ENCODE measurements at places on chromosomes 7 and 10.

DNA sequence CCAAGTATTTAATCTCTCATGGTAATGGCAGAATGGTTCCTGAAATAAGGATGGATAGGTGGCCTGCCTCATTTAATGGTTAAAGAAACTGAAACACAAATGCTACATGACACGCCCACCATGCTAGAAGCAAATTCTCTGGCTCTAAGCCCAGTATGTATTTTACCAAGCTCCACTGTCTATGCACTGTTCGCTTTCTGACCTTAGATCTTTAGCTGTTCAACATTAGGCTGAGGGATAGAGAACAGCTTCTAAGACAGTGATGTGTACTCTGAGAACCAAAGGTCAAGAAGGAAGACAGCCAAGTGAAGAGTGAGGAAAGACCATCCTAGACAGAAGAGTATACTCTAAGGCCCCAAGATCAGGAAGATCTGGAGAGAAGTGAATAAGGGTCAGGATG is 26.6 kb downstream of the FAM3C start:
- no peak for DNase-seq

DNA sequence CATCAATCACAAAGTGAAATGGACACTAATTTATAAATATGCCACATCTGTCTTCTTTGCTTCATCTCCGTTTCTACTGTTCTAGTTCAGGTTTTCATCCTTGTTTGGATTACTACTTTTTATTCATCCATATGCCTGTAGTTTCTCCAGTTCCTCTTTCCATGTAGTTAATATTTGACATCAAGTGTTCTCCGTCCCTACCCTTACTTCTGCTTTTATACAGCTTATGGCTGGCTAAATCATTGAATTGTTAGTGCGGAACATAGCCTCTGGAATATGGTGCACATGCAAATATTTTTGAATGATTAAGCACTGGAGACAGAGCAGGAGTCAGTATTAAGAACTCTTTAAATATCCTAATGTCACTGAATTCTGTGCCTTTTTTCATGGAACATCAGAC is 230.0 kb upstream of the PPP1R3A start:
- DNase-seq, result no peak

DNA sequence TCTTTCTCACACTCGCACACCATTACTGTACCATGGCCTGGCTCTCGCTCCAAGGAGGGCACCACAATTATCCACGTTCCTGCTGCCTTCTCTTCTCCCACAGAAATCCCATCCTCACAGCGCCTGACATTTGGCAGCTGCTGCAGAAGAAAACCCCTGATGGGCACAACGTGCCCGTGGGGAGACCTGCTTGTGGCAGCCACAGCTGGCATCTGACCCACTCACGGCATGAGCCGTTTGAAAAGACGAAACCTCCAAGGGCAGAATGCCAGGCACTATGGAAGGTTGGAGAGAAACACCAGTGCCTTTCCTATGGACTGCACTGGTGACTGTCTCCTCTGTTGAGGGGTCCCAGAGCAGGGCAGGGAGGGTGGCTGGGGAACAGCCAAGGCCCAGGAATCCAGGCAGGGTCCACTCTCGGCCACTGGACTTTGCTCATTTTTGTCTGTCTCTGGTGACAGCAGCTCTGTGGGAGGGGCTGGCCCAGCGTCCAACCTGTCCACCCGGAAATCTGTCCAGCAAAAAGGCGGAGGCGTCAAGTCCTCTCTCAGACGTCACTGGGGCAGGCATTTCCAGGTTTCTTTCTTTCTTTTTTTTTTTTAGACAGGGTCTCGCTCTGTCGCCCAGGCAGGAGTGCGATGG is 61.0 kb upstream of the MKRN1 start:
- no peak for DNase-seq

DNA sequence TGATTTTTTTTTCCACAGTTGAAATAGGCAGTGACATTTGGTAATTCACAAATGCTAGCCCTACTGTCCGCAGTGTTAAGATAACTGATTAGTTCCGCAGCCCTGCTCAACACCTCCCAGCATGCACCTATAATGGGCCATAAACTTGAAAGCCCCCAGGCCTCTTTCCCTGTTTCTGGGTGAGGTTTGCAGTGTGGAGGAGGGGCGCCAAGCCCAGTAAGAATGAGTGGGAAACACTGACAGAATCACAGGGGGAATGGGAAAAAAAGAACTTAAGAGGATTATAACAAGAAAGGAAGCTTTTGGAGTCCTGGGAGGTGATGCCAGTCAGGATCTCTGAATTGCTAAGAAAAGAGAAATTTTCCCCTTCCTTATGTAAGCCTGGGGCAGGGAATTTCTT is 39.6 kb upstream of the SP8 start:
- DNase-seq, result no peak

DNA sequence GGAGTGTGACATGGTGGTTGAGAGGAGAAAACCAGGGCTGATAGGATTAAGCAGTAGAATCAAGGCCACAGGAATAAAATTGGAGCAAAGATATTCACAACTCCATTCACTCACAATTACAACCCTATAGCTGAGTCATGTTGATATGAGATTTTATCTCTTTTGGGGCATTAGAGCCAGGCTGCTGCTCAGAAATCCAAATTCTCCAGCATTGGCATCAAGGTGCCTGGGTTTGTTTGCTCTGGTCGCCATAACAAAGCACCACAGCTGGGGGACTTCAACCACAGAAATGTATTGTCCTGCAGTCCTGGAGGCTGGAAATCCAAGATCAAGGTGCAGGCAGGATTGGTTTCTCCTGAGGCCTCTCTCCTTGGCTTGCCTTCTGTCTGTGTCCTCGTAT is 52.5 kb upstream of the GRB10 start:
- no peak for DNase-seq

DNA sequence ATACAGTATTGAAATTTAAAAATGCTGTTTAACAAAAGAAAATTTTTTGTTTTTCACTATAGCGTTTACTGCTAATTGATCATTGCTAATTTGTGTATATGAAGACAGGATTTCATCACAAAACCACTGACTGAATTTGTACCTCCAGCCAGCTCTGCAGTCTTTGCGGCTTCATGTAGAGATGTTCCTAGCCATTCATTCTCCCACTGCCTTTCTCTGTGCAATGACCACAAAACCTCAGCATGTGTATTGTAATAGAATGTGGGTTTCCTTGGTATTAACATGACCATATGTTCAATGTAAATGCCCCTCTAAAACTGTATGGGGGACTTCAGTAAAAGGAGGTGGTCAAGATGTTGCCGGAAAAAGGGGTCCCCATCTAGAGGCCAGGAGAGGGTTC is 81.1 kb upstream of the STEAP1B start:
- DNase-seq, result no peak

- DNase-seq, result no peak
Observed at GRCh38 chr10:48535416-48536155, 69.3 kb downstream of the ARHGAP22 start.

DNA sequence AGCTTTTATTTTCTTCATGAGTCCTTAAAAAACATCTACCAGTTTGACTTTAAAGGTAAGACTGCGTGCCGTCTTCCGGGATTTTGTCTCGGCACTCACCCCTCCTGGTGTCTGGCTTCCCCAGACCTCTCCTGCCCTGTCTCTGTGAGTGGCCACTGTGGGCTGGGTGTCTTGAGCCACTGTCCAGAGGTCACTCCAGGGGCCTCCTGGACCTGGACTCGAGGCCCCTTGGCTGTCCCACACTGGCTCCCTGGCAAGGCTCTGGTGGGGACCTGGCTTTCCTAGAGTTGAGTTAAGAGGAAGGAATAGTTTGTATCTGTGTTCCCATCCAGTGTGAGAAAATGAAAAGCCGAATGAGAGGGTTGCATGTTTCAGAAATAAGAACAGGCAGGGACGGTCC is 95.5 kb downstream of the NKX6-2 start:
- DNase-seq, result no peak

DNA sequence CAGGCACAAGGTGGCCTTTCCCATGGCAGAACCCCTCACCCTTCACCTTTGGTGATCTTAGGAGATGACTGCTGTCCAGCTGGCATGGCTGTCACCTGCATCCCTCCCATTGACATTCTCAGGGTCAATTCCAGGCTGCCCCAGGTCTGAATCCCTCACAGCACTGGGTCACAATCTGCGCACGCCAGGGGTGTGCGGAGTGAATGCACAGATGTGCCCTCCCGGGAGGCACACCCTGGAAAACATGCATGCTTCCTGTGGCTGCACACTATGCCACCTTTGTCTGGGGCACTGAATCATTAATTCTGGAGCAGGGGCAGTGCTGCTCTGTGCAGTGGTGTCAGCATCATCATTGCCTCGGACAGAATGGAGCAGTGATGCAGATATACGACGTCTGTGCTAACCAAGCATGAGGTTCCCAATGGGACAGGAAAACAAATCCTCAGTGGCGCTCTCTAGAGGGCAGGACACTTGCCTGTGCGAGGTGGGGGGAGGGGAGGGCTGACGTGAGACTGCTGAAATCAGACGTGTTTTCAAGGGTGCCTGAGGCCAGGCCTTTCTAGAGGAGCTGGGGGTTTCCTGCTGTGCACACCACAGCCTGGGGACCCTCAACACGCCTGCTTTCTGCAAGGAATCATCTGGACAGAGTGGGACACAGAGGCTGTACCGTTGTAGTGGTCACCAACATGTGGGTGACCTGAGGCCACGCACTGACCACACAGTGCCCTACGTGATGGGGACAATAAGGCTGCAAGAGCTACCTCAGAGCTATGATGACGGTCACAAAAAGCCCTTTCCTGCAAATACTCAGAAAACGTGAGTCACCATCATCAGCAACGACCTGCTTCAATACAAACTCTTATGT is 77.9 kb downstream of the HIPK2 start:
- no peak for DNase-seq

- DNase-seq, result no peak
Observed at GRCh38 chr7:144513334-144513733, 109.8 kb upstream of the NOBOX start.

DNA sequence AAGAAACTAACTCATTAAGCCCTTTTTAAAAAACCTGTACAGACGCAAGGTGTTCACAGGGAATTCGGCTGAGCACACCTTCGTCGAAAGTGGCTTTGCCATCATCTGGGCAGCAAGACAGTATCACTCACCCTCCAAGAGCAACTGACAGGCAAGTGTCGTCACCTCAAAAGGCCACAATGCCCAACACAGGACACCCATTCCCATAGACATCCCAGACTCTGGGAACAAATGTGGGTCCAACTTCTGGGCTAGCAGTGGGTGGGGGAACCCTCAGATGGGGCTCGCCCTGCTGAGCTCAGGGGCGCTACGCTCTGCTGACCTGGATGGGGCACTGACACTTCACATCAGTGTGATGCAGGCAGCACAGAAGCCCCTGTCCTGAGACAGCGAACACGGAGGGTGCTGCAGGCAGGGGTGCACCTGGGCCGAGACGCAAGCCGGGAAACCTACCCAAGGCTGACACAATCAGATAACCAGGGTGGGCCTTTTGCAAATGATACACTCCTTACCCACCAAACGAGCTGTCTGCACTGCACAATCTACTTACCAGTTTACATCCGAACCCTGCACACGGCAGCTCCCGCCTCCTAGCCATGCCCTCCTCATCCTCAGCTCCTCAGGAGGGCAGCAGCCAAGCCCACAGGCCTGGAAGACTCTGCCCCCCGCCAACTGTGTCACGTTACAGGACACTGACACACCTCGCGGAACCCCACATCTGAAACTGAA is 1.7 kb downstream of the DIP2C start:
- no peak for DNase-seq

DNA sequence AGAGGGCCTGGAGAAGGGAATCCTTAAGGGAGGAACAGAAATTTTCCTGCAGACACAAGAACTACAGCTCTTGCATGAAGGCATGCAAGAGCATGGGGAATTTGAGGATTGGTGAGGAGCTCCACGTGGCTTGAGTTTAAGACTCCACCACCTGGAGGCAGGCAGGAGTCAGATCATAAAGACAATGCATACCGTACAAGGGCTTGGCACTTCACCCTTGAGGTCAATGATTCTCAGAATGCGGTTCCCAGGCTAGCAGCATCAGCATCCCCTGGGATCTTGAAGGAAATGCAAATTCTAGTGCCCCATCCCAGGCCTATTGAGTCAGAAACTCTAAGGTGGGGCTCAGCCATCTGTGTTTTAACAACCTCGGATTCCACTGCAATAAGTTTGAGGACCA is 143.8 kb downstream of the C7orf25 start:
- DNase-seq, result no peak

- DNase-seq, result no peak
Observed at GRCh38 chr10:8350250-8350967, 295.9 kb downstream of the GATA3 start.

Data from pancreas (tissue), 10 donors.